ENCODE measurements at places on chromosomes 11 and 22. TPM values are rescaled to one million over a fixed set of nuclear protein-coding genes. Genes with fewer than 3 reads are reported as not detected.

SAA4 gene
- not detected for total RNA-seq

DNA sequence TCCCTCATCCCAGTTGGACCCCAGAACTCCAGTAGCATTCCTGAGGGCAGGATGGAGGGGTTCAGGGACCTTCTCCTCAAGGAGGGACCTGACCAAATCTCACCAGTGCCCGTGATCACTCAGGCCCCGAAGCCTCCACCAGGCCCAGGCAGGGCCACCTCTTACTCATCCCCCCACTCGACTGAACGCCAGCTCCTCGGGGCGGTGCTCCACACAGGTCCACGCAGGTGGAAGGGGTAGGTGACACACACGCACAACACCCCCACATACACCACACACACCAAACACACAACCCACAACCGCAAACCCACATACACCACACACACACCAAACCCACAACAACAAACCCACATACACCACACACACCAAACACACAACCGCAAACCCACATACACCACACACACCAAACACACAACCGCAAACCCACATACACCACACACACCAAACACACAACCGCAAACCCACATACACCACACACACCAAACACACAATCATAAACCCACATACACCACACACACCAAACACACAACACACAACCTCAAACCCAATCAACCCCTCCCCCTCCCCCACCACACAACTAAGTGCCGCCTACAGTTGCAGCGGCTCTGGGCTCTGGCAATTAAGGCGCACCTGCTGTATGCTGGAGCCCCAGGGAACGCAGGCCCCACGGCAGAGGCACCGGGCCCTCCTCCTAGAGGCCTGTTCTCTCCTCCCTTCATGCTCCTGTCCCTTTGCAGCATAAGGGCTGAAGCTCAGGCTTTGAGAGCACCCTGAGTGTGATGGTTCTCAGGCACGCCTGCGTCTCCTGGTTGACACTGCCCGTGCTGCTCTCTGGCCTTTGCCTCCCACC, 1318.1 kb downstream of the TBC1D22A start:
- DNase-seq: no peak

CEND1 gene
- total RNA-seq: 0.04 TPM

DNA sequence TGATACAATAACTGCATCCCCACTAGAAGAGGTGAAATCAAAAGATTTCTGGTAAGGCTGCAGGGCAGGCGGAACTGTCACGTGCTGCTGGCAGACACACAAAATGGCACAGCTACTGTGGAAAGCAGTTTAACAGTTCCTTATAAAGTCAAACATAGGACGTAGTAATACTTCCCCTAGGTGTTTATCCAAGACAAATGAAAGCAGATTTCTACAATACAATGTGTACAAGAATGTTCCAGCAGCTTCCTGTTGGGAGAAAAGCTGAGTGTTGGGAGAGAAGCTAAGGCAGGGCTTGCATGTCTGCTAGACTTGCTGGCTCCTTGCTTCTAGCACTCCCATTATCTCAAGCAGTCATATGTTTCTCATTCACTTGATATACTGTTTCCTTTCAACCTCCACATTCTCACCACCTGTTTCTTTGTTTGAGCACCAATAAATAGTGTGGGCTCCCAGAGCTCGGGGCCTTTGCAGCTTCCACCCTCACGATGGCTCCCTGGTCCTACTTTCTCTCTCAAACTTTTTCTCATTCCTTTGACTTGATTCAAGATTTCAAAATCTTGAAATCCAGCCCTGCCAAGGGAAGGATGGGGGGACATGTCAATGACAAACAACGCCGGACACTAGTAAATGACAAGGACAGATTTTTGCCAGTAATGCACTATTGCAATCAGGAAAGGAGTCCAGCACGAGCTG, 21.2 kb upstream of the IL17RA start:
- DNase-seq: peak; percentile 65

MRGPRX4 gene
- total RNA-seq: not detected

DNA sequence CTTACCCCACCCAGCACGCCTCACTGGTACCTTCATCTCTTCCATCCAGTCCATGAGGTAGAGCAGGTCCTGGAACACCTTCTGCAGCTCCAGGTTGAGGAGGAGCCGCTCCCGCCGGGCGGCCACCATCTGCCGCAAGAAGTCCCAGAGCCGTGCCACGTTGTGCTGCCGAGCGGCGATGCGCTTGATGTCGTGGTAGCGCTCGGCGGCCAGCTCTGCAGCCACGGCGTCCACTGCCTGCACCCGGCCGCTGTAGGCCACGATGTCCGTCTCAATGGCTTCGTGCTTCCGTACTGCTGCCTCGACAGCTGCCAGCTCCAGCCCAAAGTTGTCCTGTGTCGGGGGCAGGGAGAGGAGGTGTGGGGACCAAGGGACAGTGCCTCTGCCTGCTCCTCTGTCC, 21.5 kb downstream of the SPTBN2 start:
- no peak for DNase-seq

- DNase-seq: peak; percentile 88
Observed at GRCh38 chr11:57324154-57324885, 432 bp downstream of the TNKS1BP1 start.

PRG2 gene
- total RNA-seq: 1.0 TPM

DNA sequence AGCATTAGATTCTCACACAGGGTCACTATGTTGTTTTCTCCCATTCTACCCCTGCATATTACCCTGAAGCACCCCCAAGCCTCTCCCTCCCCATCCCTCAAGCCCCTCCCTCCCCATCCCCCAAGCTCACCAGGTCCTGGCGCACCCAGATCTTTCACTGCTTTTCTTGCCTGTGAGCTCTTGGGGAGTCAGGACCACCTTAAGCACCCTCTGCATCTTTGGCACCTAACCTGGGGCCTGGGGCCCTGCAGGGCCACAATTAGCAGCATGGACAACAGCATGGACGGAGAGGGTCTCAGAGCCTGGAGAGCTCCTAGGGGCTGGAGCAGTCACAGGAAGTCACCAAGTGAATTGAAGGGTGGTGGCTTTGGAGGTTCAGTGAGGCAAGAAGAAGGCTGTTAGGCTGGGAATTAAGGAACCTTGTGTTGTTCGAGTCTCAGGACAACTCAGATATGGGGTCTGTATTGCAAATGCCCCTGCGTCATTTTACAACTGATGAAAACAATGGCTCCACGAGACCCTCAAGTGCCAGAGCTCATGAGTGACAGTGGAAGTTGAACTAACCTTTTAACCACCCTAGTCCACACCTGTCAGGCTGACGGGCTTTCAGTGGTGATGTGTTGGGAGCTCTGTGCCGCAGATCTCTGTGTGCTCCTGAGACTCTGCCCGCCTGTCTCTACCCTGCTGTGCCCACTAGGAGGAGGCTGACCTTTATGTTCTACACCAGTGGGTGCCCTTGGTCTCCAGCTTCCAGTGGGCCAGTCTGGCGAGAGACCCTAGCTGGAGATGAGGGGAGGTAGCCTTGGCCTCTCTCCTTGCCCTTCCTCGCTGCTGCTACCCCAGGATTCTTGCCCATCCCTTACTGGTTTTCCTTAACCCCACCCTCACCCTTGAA, 111.3 kb upstream of the OR4B1 start:
- no peak for DNase-seq

- DNase-seq: no peak
Observed at GRCh38 chr22:41397143-41397811, 15.5 kb downstream of the TEF start.

DNA sequence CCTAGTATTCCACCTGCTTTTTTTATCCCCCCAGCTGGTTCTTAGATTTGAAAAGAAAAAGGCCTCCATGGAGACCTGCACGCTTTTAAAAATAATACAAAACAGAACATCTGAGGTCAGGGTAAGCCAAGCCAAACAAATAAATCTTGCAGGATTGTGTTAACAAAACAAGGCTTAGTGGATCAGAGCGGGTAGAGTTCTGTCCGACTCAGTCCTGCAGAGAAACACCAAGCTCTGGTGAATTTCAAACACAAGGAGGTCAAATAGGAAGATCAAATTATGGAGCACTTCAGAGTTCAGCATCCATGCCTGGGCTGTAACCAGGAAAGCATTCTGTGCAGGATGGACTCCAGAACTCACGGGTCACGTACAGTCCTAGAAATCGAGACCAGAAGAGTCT, 86.9 kb downstream of the SYN3 start:
- peak; percentile 43 for DNase-seq

- no peak for DNase-seq
Observed at GRCh38 chr11:80944758-80945157, 1503.9 kb upstream of the TENM4 start.

- no peak for DNase-seq
Observed at GRCh38 chr11:76762356-76762752, 20.8 kb upstream of the TSKU start.

LDLRAD3 gene
- total RNA-seq: 12.0 TPM

DNA sequence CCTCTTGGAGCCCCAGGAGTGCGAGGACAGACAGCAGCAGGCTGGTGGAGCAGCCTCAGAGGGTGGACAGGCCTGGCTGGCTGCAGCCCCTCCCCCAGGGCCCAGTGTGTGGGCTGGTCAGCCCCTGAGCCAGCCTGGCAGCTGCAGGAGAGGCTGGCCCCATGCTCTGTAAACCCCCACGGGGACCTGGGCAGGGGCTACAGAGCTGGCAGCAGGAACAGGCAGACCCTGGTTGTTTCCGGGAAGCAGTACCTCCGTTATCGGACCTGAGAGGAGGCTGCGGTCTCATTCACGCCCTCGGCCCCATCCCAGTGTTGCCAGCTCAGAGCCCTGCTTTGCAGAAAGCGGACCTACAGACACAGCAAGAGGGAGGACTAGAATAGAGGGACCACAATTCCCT, 38.5 kb upstream of the COMT start:
- DNase-seq: peak; percentile 57

- peak; percentile 86 for DNase-seq
Observed at GRCh38 chr11:15816260-15816871, 540.0 kb downstream of the SOX6 start.

DNA sequence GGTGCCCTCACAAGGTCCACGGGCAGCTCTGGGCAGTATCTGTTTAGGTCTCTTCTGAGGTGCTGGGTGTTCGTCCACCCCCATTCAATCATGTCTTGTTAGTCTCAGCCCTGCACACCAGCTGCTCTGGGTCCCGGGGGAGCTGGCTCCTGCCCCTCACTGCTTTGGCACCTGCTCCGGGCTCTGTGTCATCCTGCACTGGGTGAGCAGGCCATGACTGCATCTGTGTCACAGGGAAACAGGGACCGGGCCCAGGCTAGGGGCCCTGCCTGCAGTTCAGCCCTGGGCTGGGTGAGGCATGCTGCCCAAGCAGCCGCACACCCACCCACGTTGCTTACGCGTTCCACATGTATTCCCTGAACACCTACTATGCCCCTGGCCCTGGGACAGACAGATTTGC, 43.9 kb downstream of the ELFN2 start:
- peak; percentile 51 for DNase-seq

ZP1 gene
- total RNA-seq: not detected

Data from muscle of leg (tissue), 16 donors.